ENCODE measurements at places on chromosomes 3 and 15.
A peak's percentile ranks its signal among the peaks of the same experiment; 100 is the strongest.

DNA sequence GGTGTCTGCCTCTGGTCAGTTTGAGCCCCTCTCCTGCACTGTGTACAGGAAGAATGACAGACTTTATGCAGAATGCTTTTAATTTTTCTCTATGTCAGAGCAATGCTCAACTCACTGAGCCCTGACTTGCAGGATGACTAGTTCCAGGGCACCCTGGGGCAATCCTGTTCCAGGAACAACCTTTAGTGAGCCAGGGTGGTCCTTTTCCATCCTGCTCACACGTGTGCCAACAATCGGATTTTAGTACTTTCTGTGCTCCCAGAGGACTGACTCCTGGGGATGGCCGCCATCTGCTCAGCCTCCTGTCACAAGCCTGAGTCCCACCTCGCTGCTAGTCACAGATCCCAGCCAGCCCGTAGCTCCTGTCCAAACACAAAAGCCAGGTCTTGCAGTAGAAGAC lies 48.2 kb upstream of the ALDH1A3 start:
- no peak for DNase-seq

GRCh38 chr3:185823078-185824044 lies 1.5 kb downstream of the IGF2BP2 start:
- no peak for DNase-seq

GRCh38 chr15:64630396-64631107 lies 144.8 kb downstream of the RBPMS2 start:
- DNase-seq, result no peak

- no peak for DNase-seq
Measured at GRCh38 chr3:134796281-134797056, 1.4 kb downstream of the EPHB1 start.

- no peak for DNase-seq
Measured at GRCh38 chr15:84611631-84612030, 10.8 kb downstream of the ZSCAN2 start.

DNA sequence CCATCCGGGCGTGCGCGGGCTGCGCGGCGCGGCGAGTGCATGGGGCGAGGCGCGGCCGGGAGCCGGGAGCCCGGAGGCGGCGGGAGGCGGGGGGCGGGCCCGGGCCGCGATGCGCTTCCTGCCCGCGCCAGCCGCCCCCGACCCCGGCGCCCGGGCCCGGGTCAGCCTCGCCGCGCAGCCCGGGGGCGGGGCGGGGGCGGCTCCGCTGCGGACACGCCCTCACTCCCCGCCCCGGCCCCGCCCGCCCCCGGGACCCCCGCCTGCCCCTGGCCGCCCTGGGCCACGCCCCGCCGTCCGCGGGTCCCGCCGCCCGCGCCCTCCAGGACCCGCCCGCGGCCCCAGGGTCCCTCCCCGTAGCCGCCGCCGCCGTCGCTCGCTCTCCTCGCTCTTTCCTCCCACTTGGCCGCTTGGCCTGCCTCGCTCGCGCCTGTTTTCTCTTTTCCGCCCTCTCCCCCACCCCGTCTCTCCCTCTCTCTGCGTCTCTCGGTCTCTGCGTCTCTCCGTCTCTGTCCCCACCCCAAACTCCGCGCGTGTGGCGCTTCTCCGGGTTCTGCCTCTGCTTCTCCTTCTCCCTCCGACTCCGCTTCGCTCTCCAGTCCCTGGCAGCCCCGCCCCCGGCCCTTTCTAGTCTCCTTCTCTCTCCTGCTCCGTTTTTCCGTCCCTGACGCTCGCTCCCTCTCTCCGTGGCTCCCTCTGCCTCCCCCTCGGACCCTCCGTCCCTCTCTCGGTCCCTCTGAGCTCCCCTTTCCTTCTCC lies at the start of gene PLXND1:
Gene PLXND1 (minus strand): TSS at position 41 of the 755 bp plus-strand sequence. CDS start 37 bp downstream, at position 4.
- peak; percentile 5 for DNase-seq

All from stimulated activated CD4-positive, alpha-beta T cell treated with anti-CD3 and anti-CD28 coated beads, Interleukin-1b, Interleukin-23, amount 100 ng/mL, for 1 hour (primary cell).